Fibroblast of skin of right quadriceps (primary cell): ENCODE measurements at places on chromosomes 1 and 21.

- DNase-seq: no peak
Observed at GRCh38 chr1:109721971-109722370, 9.9 kb downstream of the GSTM5 start.

DNA sequence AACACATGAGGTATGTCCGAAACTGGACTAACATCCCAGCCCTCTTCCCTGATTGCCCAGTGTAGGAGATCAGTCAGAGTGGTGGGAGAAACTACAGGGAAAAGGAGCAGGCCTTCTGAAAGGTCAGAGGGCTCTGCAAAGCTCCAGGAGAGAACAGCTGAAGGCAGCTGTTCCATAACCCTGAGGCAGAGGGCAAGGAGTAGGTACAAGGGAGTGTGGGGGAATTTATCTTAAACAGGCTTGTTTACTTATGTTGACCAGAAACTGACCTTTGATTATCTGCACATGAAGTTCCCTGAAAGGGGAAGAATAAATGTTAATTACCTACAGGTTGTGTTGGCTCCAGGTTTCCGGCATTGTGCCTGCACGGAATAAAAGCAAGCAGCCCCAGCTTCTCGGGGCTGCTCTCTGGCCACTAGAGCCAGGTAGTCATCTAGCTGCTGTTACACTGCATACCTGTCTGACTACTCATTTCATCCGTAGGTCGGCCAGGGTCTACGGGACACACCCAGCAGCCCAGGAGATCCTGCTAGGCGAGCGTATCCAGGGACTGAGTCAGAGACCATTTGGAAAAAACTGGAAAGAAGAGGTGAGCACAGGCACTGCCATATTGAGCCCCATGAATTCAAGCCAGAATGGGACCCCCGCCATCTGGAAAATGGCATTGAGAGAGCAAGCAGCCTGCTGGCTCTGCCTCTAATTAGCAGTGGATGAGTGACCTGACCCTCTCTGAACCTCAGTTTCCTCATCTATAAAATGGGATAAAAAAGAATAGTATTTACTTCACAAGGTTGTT, 14.9 kb upstream of the PAQR7 start:
- DNase-seq: peak; percentile 51

- no peak for DNase-seq
Observed at GRCh38 chr1:189212606-189213005, 1265.1 kb downstream of the BRINP3 start.

- no peak for DNase-seq
Observed at GRCh38 chr21:42291751-42292562, 23.3 kb downstream of the TFF3 start.

DNA sequence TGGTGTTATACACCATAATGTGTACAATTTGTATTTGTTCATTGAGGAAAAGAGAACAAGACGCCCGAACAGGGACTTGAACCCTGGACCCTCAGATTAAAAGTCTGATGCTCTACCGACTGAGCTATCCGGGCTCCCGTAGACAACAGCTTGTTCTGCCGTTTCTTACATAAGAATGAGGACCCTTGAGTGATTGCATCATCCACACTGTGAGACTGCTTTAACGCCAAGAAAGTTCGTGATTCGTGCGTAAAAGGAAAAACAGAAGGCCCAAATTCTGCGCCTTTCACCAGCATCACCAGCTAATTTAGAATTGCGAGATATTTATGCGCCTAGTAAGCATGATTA, 9.3 kb upstream of the MDM4 start:
- DNase-seq: peak; percentile 94

DNA sequence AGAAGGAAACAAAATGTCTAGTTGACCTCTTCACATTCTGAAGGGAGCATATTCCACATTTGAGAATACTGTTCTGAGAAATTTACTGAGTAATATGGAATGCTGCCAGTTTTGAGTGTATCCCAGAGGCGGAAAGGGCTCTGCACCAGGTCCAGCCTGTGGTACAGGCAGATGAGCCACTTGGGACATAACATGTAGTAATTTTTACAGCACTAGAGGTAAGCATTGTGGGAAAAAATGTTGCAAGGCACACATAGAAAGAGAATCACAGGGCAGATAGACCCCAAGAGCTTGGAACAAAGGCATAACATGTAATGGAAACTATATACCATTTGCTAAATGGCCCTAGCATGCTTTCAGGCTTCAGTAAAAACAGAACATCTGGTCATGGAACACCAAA, 228.5 kb downstream of the USH2A start:
- peak; percentile 29 for DNase-seq

DNA sequence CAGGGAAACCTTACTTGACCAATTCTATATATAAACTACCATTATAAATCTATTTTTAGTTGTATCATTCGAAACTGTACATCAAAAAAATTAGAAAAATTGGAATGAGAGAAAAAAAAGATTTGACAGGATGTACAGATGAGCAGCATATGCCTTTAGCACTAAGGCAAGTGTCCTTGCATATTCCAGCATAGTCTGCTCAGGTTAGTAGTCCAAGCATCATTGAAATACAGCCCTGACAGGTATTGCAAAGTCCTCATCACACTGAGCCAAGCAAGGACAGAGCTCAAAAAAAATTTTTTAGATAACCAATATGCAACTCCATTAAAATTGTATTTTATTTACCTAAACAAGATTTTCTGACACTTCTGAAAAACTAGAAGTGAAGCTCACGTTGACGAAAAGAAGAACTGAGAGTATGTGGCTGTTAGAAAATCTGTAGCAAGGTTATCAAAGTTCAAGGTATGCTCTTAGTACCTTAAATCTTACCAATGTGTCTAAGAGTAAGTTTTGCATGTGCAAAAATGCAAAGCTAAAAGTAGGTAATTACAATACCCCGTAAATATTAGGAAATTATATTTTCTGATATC, 465.6 kb upstream of the ADGRL4 start:
- DNase-seq: no peak

- no peak for DNase-seq
Observed at GRCh38 chr1:235657269-235657668, 7.7 kb upstream of the GNG4 start.

- DNase-seq: peak; percentile 55
Observed at GRCh38 chr1:27391511-27392095, 819 bp upstream of the GPR3 start.

DNA sequence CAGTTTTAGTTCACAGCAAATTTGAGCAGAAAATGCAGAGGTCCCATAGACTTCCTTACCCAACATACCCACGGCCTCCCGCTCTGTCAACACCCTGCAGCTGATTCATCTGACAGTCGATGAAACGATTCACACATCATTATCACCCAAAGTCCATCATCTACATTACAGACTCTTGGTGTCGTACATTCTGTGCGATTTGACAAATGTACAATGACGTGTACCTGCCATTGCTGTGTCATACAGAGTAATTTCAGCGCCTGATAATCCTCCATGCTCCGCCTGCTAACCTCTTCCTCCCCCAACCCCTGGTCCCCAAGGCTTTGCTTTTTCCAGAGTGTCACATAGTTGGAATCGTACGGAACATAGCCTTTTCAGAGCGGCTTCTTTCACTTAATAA, 94.7 kb upstream of the SLC25A33 start:
- DNase-seq: no peak

- DNase-seq: no peak
Observed at GRCh38 chr1:198254948-198255347, 98.2 kb downstream of the NEK7 start.

DNA sequence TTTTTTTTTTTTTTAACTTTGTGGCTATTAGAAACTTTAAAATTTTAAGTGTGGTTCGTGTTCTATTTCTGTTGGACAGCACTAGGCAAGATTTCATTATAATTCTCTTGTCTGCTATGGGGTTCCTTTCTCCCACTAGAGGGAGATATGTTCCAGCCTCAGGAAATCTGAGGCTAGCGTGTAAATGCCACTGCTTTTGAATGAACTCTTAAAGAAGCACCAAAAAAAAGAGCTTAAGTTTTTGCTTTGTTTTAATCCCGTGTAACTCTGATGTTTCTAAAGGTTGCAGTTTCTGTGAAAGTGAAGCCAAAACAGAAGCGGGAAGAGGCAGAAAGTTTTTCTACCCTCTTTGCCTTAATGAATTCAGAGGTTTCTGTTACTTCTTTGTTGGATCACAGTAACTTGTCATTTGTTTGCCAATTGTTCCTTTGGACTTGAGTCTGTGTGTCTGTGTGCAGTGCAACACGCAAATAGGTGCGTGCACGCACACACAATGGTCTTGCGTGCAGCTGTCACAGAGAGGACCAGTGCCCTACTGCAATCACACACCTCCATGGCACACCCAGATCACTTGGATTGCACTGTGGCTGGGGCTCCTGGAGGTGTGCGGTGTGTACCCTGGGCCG, 32.3 kb downstream of the HHAT start:
- DNase-seq: peak; percentile 54

GRCh38 chr1:50328552-50328951, 94.7 kb downstream of the DMRTA2 start:
- DNase-seq: no peak

- no peak for DNase-seq
Observed at GRCh38 chr1:17075470-17076255, 21.8 kb upstream of the SDHB start.

DNA sequence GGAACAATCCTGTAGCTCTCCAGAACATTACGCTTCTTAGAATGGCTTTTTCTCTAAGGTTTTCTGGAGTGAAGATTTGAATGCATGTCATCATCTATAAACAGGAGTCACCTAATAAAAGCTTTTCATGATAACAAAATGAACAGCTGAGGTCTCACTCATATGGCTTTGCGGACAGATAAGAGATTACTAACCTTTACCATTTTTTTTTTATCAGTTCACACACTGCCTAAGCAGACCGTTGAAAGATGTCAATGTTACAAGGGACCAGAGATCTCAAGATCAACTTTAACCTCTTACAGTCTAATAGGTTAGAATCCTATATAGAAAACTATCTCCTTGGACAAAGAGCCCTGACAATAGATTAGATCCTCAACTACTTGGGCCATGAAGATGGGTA, 41.4 kb downstream of the SCMH1 start:
- no peak for DNase-seq

DNA sequence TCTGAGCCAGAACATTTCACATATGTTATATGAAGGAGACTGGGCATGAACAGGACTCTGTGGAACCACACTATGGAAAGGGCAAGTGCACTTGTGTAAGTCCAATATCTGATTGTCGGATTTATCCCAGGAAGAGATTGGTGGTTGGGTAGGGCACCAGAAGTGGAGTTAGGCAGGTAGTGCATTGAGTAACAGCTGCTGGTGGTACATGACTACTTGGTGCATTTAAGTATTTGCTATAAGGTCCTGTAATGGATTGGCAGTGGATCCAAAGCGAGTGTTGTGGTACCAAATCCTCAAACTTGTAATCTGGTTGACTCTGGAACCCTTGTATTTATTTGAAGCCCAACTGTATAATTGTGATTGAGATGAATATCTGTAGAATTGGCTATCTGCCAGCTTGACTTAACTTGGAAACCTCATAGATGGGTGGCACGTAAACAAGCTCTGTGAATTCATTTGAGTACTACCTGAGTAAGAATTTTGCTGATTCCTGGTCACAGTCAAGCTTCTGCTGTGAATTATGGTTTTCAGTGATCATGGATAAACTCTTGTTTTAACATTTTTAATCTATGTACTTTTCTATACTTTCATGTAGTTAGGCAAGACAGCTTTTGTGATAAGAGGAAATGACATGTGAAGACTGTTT, 21.1 kb downstream of the UBAP2L start:
- DNase-seq: no peak

DNA sequence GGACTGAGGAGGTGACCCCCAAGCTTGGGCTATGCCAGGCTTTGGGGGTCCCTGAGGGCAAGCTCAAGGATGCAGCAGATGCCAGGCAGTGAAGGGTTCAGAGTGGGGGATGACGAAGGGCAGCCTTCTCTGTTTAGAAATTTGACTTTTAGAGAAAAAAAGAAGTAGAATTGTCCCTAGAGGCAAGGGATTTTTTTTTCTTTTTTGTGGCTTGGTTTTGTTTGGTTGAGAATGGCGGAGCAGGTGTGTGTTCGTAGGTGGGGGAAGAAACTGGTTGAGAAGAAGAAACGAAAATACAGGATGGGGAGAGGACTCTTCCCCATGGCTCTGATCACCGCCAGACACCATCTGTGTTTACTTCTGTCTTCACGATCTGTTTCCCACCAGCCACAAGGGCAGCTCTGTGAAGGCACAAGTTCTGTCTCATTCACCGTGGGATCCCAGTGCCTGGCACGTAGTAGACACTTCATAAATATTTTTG, 8.2 kb downstream of the PLA2G5 start:
- no peak for DNase-seq

- no peak for DNase-seq
Observed at GRCh38 chr1:112431038-112431437, 35.0 kb downstream of the CTTNBP2NL start.

DNA sequence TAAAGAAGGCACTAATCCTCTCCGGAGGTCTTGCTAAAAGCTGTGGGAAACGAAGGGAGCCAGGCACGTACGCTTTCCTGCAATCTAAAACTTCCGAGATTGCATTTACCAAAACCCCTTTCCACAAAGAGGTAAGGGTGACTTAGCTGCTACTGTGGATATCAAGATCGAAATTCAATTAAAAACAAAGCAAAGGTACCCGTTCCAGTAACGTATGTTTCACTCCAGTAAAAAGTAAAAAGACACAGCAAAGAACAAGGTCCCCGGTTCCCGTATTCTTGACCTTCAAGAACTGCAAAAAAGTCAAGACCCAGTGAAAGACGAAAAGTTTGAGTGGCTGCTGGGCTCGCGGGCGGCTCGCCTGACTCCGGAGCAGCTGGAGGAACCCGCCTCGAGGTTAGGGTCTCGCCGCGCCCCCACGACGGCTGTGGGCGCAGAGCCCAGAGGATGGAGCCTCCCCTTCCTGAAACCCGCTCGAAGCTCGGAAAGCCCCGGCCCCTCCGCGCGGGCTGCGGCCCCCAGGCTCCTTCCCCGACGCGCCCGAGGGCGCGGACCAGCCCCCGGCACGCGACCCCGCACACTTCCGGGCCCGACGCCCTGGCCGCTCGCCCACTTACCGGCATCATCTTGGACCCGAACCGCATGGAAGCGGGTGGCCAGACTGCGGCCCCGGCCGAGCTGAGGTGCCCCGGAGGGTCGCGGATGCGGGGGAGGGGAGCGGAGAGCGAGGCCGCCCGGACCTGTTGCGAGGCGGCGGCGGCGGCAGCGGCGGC, 524 bp downstream of the TP53BP2 start:
- DNase-seq: peak; percentile 58

DNA sequence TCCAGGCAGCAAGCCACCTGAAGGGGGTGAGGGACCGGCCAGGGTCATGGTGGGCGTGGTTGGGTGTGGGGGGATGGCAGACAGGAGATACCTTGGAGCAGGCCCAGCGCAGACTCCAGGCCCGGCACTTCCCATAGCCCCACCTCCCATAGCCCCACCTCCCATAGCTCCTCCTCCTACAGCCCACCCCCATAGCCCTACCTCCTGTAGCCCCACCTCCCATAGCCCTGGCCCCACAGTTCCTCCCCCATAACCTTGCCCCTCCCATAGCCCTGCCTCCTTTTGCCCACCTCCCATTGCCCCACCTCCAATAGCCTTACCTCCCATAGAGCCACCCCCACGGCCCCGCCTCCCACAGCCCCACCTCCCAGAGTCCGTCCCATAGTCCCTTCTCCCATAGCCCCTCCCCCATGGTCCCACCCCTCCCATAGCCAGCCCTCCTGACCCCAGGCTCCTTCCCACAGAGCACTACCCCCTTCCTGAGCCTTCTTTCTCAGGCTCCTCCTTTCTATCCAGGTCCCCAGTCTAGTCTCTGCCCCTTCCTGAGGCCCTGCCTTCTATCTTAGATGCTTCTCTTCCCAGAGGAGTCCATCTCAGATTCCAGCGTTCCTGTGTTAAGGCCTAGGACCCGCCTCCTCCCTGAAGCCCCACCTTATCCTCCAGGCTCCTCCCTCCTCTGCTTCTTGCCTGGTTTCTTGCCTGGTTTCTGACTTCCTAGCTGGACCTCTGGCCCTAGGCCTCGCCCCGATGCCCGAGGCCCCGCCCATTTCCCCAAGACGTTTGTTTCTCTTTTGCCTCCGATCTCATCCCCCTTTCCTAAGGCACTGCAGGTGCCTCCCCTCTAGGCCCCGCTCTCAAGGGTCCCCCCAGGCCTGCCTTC, 46.8 kb downstream of the PTPRU start:
- DNase-seq: peak; percentile 82
